WTC11 (cell line): ENCODE measurements at places on chromosomes 5 and 9. TPM values are rescaled to one million over a fixed set of nuclear protein-coding genes. Genes with fewer than 3 reads are reported as not detected.

The DIPK1B gene
- 45.4 to 49.8 TPM (median 48.9 TPM) in 3 replicates for total RNA-seq

The FCN2 gene
- not detected in 3 replicates for total RNA-seq

The ADGRD2 gene
- total RNA-seq = 0.61 to 1.6 TPM (median 1.3 TPM) in 3 replicates

The PCDHGB2 gene
- total RNA-seq = 4.1 to 5.5 TPM (median 5.2 TPM) in 3 replicates

The NRARP gene
- total RNA-seq = 46.7 to 52.4 TPM (median 51.5 TPM) in 3 replicates

The HAVCR1 gene
- total RNA-seq = not detected in 3 replicates

The PCDHAC2 gene
- total RNA-seq = 6.7 to 11.3 TPM (median 7.9 TPM) in 3 replicates

The ELAVL2 gene
- 22.8 to 35.9 TPM (median 26.7 TPM) in 3 replicates for total RNA-seq

The HACD4 gene
- 0.94 to 1.2 TPM (median 1.1 TPM) in 3 replicates for total RNA-seq

The MEGF9 gene
- total RNA-seq = 0.80 to 1.0 TPM (median 0.92 TPM) in 3 replicates

The IL33 gene
- total RNA-seq = 0.07 TPM in 1 of 3 replicates, not detected in the others

The TMEM232 gene
- total RNA-seq = 1.3 to 1.8 TPM (median 1.4 TPM) in 3 replicates

The HRCT1 gene
- 0.41 TPM in 1 of 3 replicates, not detected in the others for total RNA-seq

The ZBTB43 gene
- 13.6 to 23.8 TPM (median 14.7 TPM) in 3 replicates for total RNA-seq

The PAEP gene
- total RNA-seq = not detected in 3 replicates

The ARHGAP26 gene
- total RNA-seq = 19.1 to 22.3 TPM (median 21.8 TPM) in 3 replicates

The SPINK4 gene
- not detected in 3 replicates for total RNA-seq

The TMEM171 gene
- total RNA-seq = 0.96 to 1.8 TPM (median 1.7 TPM) in 3 replicates

The LCN15 gene
- 0.52 to 1.0 TPM (median 0.96 TPM) in 3 replicates for total RNA-seq

The ORM2 gene
- 0.73 to 1.6 TPM (median 1.0 TPM) in 3 replicates for total RNA-seq

The C5 gene
- total RNA-seq = 0.57 to 0.71 TPM (median 0.62 TPM) in 3 replicates

The TAF11L10 gene
- not detected in 3 replicates for total RNA-seq

The LAMC3 gene
- 35.9 to 50.9 TPM (median 36.0 TPM) in 3 replicates for total RNA-seq

The CRHBP gene
- total RNA-seq = not detected in 3 replicates

The DHX29 gene
- total RNA-seq = 24.9 to 29.7 TPM (median 25.7 TPM) in 3 replicates

The SLC34A1 gene
- not detected in 3 replicates for total RNA-seq

The GPX8 gene
- total RNA-seq = 30.6 to 39.2 TPM (median 33.7 TPM) in 3 replicates

The DEPDC1B gene
- total RNA-seq = 47.2 to 55.1 TPM (median 50.5 TPM) in 3 replicates

The ADAMTS2 gene
- 6.9 to 11.2 TPM (median 9.0 TPM) in 3 replicates for total RNA-seq

The HINT2 gene
- total RNA-seq = 33.6 to 42.7 TPM (median 42.1 TPM) in 3 replicates

The TNFSF8 gene
- 0.25 TPM in 1 of 3 replicates, not detected in the others for total RNA-seq

The IL11RA gene
- total RNA-seq = 7.2 to 8.6 TPM (median 7.6 TPM) in 3 replicates

The CCL28 gene
- total RNA-seq = 1.4 to 2.2 TPM (median 1.9 TPM) in 3 replicates

The LIX1 gene
- total RNA-seq = not detected in 3 replicates

The ANKRD33B gene
- 5.4 to 9.2 TPM (median 5.9 TPM) in 3 replicates for total RNA-seq
